ENCODE measurements at places on chromosomes 3 and 15.

GRCh38 chr15:60840306-60840702, 361.4 kb upstream of the ICE2 start:
- no peak for DNase-seq

GRCh38 chr3:56113908-56114307, 354.4 kb downstream of the ERC2 start:
- DNase-seq, result no peak

- DNase-seq, result no peak
Observed at GRCh38 chr3:143298886-143299535, 179.4 kb downstream of the CHST2 start.

DNA sequence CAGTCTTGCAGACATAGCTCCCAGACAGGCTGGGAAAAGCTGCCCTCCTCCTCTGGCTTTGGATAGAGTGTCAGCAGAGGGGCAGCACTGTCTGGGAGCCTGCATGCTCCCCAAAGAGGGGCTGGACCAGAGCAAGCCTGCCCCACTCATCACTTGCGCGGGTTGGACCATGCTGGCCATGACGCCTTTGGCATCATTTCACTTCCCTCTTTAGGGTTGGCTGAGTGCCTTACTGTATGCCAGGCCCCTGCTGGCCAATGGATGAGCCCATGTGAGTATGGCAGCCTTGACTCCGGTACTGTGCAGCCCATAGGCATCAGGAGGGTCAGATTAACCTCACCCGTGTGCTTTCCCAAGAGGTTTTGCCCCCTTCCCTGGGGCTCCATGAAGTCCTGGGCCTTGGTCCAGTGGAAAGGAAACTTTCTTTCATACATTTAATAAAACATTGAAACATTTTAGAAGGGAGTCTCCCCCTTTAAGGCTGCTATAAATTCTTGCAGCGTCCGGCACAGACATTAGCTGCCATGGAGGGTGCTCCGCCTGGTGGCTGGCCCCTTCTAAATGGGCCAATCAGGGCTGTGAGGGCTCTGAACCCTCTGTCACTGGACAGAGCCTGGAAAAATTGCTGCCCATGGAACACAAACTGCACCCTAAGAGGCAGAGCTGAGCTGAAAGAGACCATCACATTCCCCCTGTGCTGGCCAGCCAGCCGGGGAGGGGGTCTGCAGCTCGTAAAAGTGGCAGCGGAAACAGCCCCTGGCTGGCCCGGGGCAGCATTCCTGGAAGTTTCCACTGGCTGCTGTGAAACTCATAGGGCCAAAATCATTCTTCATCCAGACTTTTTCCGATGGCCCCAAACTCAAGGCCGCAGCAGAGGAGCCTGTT, 20.8 kb upstream of the DUSP7 start:
- no peak for DNase-seq

GRCh38 chr3:101081999-101082398, 88.8 kb upstream of the ABI3BP start:
- no peak for DNase-seq
